Type B pancreatic cell (in vitro differentiated cells): ENCODE measurements at places on chromosomes 11 and 22. TPM values are rescaled to one million over a fixed set of nuclear protein-coding genes. Genes with fewer than 3 reads are reported as not detected.

The KRTAP5-8 gene
- not detected in 2 replicates for total RNA-seq

DNA sequence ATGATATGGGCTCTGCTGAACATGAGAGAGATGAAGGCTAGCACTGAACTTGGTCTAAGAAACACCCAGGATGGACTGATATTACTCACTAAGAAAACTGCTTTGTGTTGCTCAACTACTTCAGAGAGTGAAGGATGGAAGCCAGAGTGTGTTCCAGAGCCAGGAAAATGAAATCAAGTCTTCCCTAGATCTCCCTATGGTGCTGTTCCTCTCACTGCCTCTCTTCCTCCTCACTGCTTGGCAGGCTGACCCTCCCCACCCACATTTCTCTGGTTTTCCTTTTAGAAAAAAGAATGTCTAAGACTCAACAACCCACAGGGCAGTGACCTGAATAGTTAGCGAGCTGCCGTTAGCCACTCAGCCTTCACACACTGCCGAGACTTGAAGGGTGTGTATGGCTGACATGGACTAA, 65.6 kb downstream of the CCDC81 start:
- no peak for DNase-seq

The TRAPPC4 gene
- total RNA-seq = 60.7 and 73.1 TPM in 2 replicates

GRCh38 chr11:12698048-12698447, 23.8 kb downstream of the TEAD1 start:
- no peak for DNase-seq

GRCh38 chr22:42222140-42222539, 48.3 kb downstream of the TCF20 start:
- no peak for DNase-seq

The EFCAB6 gene
- 4.2 and 5.3 TPM in 2 replicates for total RNA-seq

The ANO1 gene
- 14.9 and 29.2 TPM in 2 replicates for total RNA-seq

The ALDH3B2 gene
- total RNA-seq = 4.8 and 9.4 TPM in 2 replicates

GRCh38 chr11:58912124-58912523, 27.2 kb upstream of the GLYATL1 start:
- DNase-seq = no peak

GRCh38 chr11:120021978-120022377, 115.9 kb downstream of the TRIM29 start:
- no peak for DNase-seq

The FAM83F gene
- 12.4 and 37.5 TPM in 2 replicates for total RNA-seq

GRCh38 chr11:34284811-34285481, 72.9 kb downstream of the ABTB2 start:
- DNase-seq = no peak

The GPHA2 gene
- total RNA-seq = 0.85 TPM in 1 of 2 replicates, not detected in the other

- DNase-seq = no peak
These were observed 66.7 kb downstream of the EFCAB6 start for GRCh38 chr22:43745411-43745770.

The RCOR2 gene
- 8.1 and 38.1 TPM in 2 replicates for total RNA-seq

The SBF2 gene
- 30.4 and 39.5 TPM in 2 replicates for total RNA-seq

GRCh38 chr11:111336582-111337256, 38.4 kb downstream of the POU2AF3 start:
- DNase-seq = no peak

GRCh38 chr11:129295746-129296145, 79.9 kb upstream of the BARX2 start:
- no peak for DNase-seq

- no peak for DNase-seq
These were observed 13.1 kb upstream of the LYVE1 start for GRCh38 chr11:10581481-10582019.

- DNase-seq = no peak
These were observed 110.2 kb downstream of the ST3GAL4 start for GRCh38 chr11:126465573-126466188.

GRCh38 chr11:90753546-90753945, 530.7 kb upstream of the CHORDC1 start:
- DNase-seq = no peak

DNA sequence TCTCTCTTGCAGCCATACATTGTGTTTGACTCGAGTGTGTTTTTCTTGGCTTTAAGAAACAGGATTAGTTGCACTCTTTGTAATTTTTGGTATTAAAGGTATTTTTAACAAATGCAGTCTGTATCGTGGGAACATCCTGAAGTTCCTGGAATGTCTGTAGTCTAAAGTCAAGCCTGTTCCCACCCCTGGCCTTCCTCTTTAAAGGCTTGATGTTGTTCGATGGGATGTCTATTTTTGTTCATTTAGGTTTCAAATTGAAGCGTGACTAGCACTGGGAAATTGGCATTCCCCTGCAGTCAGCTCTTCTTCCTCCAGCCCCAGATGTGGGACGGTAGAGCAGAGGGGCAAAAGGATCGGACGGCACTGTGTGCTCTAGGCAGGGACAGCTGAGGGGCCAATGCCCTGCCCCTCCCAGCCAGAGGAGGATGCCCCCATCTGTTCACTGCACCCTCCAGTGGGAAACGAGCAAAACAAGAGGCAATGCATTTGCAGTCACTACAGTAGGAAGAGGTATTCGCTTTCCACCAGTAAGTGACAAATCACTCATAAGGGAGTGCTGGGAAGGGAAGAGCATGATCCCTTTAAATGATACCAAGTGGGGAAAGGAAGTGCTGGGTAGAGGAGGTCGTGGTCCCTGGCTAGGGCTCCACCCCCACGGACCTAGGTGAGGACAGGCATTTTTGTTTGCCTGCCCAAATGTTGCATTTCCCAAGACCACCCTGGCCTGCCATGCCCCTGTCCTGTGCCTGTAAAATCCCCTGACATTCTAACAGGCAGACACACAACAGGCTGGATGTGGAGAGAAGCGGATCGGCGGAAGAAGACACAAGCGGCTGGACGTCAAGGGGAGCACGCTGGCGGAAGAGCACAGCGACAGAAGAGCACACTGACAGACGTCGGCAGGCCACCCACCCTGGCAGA, 47.4 kb upstream of the SEPTIN5 start:
- DNase-seq = no peak

DNA sequence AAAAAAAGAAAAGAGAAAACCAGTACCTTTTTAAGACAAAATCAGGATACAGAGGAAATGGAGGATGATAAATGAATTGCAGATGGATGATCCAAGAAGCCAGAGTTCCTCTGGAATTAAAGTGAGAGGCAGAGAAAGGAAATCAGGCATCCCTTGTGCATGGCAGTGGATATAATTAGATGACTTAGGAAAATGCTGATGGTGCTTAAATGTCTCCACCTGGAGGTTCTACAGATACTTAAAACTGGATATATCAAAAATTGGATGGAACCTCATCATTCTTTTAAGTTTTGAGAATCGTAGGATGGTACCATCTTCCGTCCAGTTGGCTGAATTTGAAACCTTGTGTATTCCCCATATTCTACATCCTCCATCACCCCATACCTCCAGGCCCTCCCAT, 1040.0 kb downstream of the NTM start:
- no peak for DNase-seq

- no peak for DNase-seq
These were observed 47.5 kb downstream of the PICALM start for GRCh38 chr11:86021377-86021776.

GRCh38 chr22:45547731-45548130, 45.0 kb downstream of the FBLN1 start:
- DNase-seq = no peak

DNA sequence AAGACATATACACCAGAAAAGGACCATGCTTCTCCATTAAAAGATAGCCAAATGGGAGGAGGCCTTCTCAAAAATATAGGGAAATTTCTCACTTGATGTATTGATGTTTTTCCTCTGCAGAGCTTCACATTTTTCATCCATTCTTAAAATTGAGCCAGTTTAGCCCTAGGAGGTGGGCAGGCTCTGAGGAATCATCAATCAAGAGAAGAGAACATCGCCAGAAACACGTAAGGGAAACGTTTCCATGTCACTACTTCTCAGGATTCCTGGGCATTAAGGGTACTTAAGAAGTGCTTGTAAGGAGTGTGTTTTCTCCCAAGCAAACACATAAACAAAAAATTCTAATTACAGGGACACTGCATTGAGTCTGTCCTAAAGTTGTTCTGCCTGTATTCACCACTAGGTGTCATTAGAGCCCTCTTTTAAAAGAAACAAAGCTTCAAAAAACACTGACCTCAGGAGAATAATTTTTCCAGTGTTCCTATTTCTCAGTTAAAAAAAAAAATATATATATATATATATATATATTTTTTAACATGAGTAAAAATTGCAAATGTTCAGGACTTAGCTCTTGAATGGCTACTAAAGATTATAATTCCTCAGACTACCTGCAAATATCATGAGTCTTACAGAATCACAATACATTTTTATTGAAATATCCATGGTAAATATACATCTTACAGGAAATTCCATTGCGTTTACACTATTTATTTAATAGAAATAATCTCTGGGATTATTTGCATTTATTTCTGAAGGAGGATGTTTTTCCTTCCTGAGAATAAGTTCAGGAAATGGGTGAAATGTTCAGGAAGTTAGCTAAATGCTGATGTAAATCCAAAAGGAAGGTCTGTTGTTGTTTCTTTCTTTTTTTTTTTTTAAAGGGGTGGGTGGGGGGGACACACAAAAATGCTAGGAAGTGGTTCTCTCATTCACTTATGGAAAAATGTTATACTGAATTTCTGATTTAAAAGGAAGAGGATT, 16.0 kb downstream of the FZD4 start:
- no peak for DNase-seq

- peak; percentile 8 for DNase-seq
These were observed 51.6 kb upstream of the BARX2 start for GRCh38 chr11:129323896-129324502.

- no peak for DNase-seq
These were observed 65.2 kb upstream of the SESN3 start for GRCh38 chr11:95296165-95296564.

The OSBP2 gene
- total RNA-seq = 8.1 and 9.5 TPM in 2 replicates

GRCh38 chr11:46308631-46309419, 31.4 kb downstream of the CREB3L1 start:
- peak; percentile 80 for DNase-seq

The OR8D1 gene
- total RNA-seq = not detected in 2 replicates

The XKR3 gene
- total RNA-seq = not detected in 2 replicates

The BLID gene
- 0.33 and 0.48 TPM in 2 replicates for total RNA-seq

DNA sequence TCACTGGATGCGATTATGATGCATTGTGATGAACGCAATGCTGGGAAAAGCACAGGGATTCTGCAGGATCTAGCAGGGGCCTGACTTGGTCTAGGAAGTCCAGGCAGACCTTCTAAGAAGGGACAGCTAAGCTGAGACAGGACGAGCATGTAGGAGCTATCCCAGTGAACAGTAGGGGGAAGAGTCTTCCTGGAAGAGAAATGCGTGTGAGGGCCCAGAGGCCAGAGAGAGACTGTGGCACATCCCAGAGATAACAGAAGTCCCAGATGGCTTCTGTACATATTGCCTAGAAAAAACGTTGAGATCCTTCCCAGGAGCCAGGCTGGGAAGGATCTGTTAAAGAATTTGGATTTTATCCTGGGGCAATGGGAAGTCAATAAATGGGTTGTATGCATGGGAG, 24.6 kb downstream of the RCN1 start:
- DNase-seq = no peak

The DKK3 gene
- total RNA-seq = 9.9 and 36.3 TPM in 2 replicates
